Activated CD4-positive, CD25-positive, alpha-beta regulatory T cell treated with anti-CD3 and anti-CD28 coated beads, Interleukin-2, amount 50 U/mL, for 72 hours (primary cell): ENCODE measurements at places on chromosomes 3 and 15.

GRCh38 chr3:184275961-184276910, at the start of gene ECE2:
TSS of gene ECE2 (plus strand) at chr3:184276022. CDS start at chr3:184276154, 132 bp downstream.
- no peak for DNase-seq

DNA sequence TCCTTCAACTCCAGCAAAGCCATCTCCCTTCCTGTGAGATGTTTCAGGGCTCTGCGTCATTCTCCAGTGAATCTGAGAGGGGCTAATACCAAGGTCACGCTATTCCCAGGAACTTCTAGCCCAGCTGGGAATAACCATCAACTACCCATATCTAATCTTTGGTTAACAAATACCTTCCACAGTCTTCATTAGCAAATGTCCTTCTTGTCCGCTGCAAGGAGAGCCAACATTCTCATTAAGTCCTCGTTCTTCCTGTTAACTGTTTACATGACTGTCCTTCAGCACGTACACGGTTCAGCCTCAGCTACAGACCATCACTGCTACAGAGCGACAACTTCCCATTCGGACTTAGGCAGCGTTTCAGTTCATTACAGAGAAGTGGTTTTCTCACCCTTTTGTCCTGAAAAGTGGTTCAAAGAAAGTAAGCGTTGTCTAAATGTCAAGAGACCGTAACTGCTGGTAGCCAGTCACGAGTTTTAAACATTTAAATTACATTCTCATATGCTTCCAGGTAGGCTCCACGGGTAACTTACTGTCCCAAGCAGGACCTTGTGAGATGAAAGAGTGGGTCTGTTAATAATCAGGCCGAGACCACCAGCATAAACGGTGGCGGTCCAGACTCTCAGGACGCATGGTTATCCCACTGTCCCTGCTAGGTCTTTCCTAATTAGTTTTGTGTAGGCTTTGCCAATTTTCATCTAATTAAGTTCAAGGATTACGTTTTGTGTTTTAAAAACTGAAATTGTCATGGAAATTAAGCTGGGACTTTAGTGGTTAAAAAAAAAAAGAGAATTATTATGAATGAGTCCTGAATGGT, 63.8 kb downstream of the CHSY1 start:
- DNase-seq: no peak

GRCh38 chr3:66406163-66406562, 94.7 kb downstream of the LRIG1 start:
- DNase-seq: no peak

GRCh38 chr3:124887177-124887931, at the start of gene ITGB5:
TSS of gene ITGB5 (minus strand) at chr3:124887365. CDS start at chr3:124887000, 365 bp downstream.
- peak; percentile 47 for DNase-seq

DNA sequence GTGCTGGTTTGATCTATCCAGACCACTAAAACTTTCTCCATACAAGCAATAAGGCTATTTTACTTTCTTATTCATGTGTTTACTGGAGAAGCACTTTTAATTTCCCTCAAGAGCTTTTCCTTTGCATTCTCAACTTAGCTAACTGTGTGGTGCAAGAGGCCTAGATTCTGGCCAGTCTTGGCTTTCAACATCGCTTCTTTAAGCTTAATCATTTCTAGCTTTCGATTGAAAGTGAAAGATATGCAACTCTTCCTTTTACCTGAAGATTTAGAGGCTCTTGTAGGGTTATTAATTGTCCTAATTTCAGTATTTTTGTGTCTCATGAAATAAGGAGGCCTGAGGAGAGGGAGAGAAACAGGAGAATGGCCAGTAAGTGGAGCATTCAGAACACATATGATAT, 234.8 kb upstream of the GADL1 start:
- DNase-seq: no peak

DNA sequence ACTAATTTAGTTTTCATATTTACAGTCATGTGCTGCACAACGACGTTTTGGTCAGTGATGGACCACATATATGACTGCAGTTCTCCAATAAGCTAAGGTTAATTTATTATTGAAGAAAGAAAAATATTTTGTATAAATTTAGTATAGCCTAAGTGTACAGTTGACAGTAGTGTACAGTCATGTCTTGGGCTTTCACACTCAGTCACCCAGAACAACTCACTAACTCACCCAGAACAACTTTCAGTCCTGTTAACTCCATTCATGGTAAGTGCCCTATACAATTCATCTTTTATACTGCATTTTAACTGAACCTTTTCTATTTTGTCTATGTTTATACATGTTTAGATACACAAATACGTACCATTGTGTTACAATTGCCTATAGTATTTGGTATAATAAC, 3.8 kb upstream of the GABRR3 start:
- no peak for DNase-seq

DNA sequence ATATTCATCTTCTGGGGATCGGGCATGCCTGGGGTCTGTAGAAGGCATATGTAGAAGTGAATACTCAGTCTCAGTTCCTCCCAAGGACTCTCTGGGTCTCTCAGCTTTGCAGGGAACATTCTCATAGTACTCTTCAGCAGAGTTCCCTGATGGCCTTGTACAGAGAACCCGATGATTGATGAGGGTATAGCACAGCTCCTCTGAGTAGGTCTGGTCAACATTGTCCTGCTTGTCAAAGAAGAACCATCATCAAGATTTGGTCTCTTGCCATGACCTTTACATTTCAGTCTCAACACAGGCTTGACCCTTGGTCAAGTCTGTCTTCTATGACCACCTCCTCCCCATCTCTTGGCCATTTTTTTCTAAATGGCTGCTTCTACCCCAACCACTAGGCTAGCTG, 9.5 kb downstream of the GCSAM start:
- no peak for DNase-seq

DNA sequence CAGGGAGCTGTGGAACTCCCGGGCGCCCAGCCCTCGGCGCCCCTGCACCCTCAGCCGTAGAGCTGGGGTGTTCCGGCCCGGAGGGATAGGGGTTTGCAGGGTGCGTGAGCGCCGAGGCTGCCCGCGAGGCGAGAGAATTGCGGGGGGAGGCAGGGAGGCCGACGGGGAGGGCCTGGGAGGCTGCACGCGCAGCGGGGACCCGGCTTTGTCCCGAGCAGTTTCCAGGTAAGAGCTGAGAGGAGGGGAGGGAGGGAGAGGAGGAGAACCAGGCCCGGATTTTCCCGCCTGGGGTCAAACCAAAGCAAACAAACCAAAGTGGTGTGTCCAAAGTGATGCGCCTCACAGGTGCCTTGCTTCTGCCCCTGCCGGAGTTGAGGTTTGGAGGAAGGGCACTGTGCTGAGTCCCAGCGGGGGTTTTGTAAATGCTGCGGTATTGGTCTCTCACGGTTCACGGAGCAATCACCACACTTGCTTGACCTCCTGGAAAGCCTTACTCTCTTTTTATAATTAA, 146.4 kb downstream of the TJP1 start:
- DNase-seq: no peak

DNA sequence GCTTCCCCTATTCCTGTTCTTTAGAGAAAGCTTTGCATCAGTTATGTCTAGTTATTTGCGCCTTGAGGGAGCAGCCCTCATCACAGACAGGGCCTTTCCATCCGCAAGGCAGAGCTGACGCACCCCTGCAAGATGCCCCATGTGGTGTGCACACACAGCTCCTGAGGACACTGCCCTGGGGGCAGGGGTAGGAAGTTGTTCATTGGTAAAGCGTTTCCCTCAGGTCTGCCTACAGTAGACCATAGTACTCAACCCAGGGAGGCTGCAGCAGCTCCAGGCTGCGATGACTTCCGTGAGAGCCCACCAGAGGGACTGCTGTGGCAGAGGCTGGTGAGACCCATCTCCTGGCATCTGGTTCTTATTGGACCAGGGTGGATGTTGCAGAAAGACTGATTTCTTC, 55.1 kb upstream of the PLXNA1 start:
- no peak for DNase-seq

- peak; percentile 51 for DNase-seq
Observed at GRCh38 chr15:67134067-67134838, 68.9 kb downstream of the SMAD3 start.

GRCh38 chr3:116112696-116113095, 332.6 kb downstream of the LSAMP start:
- DNase-seq: no peak

GRCh38 chr3:116474032-116474780, 28.9 kb upstream of the LSAMP start:
- DNase-seq: no peak

DNA sequence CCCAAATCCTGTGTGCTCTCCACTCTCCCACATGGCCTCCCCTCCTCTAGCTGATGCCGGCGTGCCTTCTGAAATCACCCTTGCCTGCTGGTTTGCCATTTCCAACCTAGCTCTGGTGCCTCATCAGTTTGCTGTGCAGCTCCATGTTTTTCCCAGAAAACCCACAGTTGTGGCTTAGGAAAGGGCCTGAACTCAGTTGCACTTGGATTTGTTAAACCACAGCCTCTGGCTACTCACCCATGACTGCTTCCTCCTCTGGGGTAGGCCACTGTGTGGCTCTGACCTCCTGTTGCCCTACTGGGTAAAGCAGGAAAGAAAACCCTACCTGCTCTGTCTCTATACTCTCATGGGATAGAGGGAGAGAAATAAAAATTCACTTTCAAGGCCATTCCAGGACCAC, 97.3 kb downstream of the DAPK2 start:
- DNase-seq: no peak

DNA sequence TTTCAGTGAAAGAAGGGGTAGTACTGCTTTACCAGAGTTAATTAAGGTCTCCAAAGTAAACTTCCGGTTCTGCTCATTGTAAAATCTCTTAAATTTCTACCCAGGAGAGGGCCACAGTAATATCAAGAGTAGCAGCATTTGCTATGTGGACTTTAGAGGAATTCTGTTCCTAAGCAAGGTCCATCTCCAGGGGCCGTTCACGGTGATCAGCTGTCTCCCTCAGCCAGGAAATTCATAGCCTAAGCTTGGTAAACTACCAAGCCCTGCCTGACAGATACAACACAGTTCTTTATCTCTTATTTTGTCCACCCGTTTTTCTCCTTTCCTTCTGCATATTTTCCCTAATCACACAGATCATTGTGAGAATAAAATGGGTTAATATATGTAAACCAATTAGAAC, 2.3 kb downstream of the DUT start:
- DNase-seq: no peak

GRCh38 chr3:120274739-120275167, 10.3 kb downstream of the GPR156 start:
- no peak for DNase-seq

DNA sequence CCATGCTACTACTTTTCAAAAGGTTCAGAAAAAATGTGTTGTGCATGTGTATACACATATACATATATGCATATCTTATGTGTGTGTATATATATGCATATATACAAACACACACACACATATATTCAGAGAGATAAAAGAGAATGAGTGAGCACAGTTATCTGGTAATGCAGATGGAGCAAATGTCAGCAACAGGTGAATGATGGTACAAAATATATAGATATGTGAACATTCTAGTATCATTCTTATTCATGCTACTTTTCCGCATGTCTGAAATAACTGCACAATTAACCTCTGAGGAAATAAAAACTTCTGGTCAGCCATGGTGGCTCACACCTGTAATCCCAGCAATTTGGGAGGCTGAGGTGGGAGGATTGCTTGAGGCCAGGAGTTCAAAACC, 222.6 kb upstream of the NANOGP8 start:
- DNase-seq: no peak

DNA sequence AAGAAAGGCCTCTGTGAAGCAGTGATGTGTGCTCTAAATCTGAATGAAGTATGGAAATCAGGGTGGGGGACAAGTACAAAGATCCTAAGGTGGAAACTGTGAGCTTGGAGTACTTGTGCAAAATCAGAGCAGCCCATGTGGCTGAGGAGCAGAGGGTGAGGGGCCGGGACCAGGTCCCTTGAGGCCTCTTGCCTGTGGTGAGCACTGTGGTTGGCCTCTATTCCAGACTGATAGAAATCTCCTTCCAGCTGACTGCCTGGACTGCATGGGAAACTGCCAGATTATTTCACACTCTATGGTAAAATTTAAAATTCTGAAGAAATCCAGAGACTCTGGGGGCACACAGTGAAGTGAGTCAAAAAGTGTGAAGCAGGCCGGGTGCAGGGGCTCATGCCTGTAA, 81.4 kb downstream of the TM4SF4 start:
- no peak for DNase-seq

- no peak for DNase-seq
Observed at GRCh38 chr3:50502584-50503423, 630 bp downstream of the CACNA2D2 start.

DNA sequence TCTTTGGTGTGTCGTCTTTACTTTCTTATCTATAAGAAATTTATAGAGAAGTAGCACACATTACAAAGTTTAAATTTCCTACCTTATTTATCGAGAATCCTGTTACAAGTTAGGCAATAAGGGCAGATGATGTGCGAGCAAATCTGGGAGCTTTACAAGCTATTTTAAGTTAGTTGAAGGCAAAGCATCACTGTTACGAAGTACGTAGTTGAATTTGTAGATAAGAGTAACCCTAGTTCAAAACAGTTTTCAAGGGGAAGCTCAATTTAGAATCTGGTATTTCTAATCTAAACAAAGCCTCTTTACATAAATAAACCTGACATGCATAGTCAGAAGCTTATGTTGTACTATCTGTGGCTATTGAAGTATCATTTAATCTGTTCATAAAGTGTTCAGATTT, 8.4 kb downstream of the KBTBD8 start:
- no peak for DNase-seq

- no peak for DNase-seq
Observed at GRCh38 chr15:68515371-68516095, 63.3 kb upstream of the CORO2B start.

DNA sequence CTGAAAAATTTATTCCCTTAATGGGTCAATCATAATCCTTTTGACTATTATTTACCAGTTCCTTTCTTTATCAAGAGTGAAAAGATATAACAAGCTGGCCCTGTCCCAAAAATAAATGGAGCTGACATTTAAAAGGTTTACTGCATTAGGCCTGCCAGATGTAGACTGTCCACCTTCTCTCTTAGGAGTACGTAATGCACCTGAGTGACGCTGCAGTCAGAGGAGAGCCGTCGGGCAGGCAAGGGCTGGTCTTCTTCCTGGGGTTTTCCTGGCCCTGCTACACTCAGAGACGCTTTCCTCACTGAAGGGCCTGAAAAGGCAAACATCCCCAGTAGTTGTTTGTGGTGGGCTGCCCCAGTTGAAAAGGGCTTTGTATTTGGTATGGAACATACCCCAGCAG, 27.6 kb downstream of the NEK4 start:
- DNase-seq: no peak

DNA sequence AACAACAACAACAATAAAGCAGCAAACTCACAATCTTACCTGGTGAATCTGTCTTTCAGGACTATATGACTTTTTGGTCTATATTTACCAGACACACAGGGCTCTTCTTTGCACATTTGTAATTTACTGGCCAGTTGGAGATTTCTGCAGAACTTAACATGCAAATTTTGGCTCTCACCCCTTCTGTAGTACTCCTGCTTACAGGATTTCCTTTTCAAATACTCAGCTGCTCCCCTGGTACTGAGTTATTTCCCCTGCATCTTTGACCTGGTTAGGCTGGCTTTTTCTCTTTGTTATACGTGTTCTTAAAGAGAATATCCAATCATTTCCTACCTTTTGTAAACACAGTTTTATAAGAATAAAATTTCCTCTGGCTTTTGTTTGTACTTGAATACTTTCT, 228.0 kb downstream of the MBNL1 start:
- no peak for DNase-seq
